ENCODE measurements at places on chromosomes 3 and 15.

- no peak for DNase-seq
Observed at GRCh38 chr15:65362491-65362890, 15.3 kb downstream of the IGDCC3 start.

DNA sequence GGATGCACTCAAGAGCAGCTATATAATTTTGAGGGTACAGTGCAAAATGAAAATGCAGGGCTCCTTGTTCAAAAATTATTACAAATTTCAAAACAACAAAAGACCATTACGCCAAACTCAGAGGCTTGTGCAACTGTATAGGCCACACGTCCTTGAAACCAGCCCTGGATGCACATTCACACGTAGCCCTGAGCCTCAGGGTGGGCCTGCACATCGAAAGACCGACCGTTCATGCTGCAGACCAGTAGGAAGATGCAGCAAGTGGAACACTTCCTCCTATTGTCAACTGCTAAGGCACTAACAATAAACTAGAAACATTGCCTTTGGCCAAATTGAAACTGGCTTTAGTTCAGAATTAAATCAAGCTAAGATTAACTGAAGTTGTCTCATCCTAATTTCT, 174.7 kb downstream of the SHOX2 start:
- no peak for DNase-seq

DNA sequence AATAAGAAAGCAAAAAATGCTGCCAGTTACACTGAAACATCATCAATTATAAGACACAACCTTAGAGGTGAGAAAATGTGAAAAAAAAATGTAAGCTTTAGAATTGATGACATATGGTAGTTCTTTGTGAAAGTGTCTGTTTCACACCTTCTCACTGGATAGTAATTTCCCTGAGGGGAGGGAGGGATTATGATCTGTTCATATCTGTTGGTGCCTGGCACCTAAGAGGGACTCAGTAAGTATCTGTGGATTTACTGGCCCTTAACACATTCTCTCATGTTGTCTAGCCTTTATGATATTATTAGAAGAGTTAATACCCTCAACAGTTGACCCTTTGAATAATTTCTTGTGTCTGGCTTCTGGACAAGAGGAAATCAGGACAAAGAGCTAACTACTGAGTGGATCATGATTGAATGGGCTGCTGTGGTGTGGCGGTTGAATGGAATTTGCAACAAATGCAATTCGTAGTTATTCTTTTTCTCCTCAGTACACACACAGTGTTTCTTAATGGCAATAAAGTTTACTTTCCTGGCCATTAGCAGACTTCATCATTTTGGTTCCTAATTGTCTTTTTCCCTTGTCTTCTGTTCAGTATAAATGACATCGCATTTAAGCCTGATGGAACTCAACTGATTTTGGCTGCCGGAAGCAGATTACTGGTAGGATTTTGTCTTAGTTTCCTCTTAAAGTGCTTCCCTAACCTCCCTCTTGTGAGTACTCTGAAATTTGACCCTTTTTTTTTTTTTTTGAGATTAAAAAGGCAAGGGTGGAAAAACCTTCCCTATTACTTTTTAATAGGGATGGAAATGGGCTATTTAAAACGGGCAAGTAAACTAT, 9.5 kb downstream of the IFT122 start:
- no peak for DNase-seq

- no peak for DNase-seq
Observed at GRCh38 chr3:150104564-150104963, 133.9 kb upstream of the PFN2 start.

Data from CD4-positive, alpha-beta T cell treated with Interferon alpha-2 for 1 hour (primary cell).